ENCODE measurements at places on chromosomes 3 and 15.

GRCh38 chr3:138939561-138940241 is 7.2 kb downstream of the FOXL2 start:
- no peak for DNase-seq

GRCh38 chr3:33936171-33936920 is 137.9 kb downstream of the PDCD6IP start:
- DNase-seq = no peak

DNA sequence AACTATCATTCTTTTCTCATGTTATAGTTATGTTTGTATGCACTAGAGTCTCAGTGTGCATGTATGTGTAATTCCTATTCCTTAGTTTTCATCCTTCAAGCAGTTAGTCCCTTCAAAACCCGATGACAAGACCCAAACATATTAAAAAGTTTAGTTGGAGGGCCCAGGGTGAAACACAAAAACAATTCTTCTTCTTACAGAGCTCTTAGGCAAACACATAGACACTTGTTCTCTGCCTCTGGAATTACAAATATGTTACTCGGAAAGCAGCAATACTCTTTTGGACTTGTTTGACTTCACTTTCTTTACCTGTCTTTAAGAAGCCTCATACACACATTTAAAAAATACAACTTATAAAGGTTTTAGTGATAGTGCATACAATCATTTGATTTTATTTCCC is 763 bp upstream of the CNTN6 start:
- DNase-seq = no peak

DNA sequence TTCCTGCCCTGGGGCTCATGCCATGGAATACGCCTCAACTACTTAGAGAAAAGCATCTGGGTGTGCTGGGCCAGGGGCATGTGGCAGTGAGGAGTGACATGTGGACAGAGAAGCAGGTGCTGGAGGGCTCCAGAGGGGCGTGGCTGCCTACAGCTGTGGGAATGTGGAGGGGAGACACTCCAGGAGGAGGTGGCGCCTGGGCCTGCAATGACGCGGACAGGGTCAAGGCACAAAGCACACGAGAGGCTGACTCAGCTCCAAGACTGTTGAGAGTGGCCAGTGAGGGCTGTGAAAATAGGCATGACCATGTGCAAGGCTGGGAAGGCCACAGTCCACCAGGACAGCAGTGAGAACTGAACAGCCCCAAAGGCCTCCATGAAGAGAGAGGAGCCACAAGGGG is 48.5 kb downstream of the PTH1R start:
- DNase-seq = no peak

DNA sequence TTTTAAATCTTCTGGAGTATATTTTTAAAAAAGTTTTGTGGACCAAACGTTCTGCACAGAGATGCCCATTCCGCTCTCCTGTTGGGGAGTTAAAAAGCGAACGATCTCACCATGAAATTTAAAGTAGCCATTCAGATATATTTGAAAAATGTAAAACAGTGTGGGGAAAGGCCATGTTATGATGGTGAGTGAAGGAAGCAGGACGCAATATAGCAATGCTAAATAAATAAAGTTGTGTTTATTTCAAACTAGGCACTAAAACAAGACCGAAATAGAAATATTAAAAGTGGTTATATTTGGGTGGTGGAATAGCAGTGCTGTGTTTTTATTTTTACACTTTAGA is 327 bp upstream of the CCDC13 start:
- no peak for DNase-seq

DNA sequence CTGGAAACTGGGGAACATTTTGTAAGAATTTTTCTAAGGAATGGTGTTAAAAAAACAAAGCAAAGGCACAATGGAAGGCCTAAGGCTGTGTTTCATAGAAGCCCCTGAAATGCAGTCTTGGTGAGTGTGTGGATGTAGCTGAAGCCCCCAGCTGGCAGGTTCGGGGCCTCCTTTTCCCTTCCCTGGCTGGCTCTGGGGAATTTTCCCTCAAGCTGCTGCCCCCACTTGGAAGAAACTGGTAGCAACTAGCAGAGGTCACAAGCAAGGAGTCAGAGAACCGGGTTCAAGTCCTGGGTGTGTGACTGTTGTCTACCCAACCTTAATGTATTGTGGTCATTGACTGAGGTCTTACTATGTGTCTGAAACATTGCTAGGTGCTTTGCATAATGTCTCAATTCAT is 85.3 kb upstream of the MYZAP start:
- no peak for DNase-seq

GRCh38 chr3:44045476-44046275 is 196.0 kb upstream of the TOPAZ1 start:
- DNase-seq = no peak

GRCh38 chr3:27907929-27908328 is 185.8 kb upstream of the EOMES start:
- DNase-seq = no peak

Data from T-helper 2 cell treated with Interferon-gamma antibody and Interleukin-4, amounts not matched to agents 5 μg/mL and 100 μg/mL, for 36 hours (primary cell).